ENCODE measurements at places on chromosomes 2 and 18.

DNA sequence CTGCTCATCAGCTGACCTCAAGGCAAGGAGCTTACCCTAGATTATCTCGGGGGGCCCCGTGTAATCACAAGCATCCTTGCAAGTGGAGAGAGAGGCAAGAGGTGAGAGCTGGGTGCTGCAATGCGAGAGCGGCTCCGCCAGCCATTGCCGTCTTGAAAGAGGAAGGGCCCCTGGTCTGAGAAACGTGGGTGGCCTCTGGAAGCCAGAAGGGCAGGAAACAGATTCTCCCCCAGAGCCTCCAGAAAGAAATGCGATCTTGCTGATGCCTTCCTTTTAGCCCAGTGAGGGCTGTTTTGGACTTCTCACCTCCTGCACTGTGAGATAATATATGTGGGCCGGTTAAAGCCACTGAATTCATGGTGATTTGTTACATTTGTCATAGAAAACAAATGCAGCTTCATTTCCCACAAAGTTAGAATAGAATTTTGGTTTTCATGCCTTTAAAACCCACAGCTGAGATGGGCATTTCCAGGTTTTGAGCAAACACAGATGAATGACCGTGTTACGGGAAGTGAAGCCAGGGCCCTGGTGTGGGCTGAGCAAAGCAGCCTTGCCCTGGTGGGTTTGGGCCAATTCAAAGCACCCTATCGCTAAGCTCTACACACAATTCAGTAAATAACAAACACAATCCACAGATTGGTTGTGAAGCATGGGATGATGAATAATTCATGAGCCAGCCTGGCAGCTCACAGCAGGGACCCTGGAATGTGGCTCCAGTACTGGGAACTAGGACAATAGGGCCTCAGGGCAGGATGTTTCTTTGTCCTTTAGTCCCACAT lies 319.9 kb upstream of the HS6ST1 start:
- no peak for DNase-seq

DNA sequence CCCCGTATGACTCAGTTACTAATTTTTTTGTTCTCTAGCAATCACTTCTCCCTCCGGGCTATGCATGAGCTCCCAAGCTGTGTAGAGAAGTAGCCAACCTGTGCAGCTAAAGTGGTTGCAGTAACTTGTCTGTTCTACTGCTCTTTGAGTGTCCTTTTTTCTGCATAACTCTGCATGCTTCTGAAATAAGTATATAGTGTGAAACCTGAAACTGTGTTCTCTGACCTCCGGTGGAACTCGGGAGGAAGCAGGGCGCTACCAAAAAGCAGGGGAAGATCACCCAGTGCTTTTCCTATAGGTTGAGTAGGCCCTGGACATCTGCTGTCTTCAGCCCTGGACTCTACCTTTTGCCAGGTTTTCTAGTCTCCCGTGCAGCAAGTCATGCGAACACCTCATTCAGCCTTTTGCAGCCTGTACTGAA lies 47.8 kb downstream of the PHLPP1 start:
- no peak for DNase-seq

DNA sequence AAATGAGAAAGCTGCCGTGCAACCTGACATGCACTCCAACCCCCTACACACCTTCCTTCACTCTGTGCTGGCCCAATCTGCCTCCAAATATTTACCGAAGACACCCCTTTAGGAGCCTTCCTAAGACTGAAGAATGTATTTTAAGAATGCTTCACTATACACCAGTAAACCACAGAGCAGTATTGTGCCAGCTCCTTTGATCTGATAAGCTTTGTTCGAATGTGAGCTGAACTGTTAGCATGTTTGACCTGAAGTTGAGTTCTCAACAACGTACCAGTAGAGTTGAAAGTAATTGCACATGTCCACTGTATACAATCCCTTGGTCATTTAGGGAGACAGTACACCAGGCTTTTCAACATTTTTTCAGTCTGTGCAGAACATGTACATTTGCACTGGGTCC lies 259.2 kb downstream of the TGIF1 start:
- no peak for DNase-seq

DNA sequence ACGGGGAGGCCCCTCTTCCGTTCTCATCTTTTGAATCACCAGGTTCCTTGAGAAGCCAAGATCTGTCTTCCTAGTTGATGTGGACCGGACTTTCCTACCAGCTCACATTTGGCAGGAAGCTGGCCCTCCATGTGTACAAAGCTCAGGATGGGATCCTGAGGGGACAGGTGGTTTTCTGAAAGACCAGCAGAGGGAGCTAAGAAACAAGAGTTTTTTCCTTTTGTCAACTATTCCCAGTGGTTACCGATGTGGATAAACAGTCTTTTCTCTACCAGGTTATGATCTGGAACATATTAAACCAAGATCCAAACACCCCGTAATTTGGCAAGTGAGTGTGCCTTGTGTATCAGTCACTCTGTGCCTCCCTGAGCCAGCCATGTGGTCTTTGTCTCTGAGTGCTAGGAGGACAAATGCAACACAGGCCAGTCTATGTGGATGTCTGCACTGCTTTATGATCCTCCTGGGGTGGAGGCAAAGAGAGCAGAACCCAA lies 25.1 kb upstream of the ARHGAP25 start:
- peak; percentile 53 for DNase-seq

- DNase-seq: no peak
Measured at GRCh38 chr18:45173799-45174519, 441.3 kb upstream of the SLC14A2 start.

DNA sequence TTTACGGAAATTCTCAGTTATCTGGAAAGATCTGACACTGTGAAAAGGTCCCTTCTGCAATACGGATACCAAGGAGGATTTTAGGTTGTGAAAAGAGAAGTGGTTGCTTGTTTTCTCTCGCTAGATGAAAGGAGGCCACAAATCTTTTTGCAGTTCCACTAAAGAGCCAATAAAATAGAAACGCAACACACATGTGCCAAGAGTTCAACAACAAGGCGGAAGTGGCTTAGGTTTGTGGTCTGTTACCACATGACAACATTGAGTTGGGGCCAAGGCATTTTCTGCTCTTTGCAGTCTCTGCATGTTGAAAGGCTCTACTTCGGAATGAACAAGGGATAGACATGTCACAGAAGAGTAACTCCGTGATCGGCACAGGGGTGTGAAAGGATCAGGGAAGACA lies 115.7 kb upstream of the OSR1 start:
- peak; percentile 80 for DNase-seq

DNA sequence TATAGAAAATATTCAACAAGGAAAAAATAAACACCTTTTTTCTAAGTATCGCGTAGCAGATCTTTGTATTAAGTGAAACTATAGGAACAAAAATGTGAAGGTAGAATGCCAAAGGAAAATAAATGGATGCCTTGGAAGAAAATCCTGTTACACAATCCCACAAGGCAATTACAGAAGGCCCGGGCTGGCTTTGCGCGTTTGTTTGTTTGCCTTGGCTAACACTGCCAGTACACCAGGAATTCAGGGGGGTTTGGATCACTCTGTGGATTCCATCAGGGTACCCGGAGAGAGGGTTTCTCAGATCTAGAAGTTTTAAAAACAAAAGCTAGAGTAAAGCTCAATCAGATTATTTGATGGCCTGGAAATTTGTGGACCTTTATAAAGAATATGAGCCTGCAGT lies 478.3 kb downstream of the FBXO15 start:
- DNase-seq: peak; percentile 61

DNA sequence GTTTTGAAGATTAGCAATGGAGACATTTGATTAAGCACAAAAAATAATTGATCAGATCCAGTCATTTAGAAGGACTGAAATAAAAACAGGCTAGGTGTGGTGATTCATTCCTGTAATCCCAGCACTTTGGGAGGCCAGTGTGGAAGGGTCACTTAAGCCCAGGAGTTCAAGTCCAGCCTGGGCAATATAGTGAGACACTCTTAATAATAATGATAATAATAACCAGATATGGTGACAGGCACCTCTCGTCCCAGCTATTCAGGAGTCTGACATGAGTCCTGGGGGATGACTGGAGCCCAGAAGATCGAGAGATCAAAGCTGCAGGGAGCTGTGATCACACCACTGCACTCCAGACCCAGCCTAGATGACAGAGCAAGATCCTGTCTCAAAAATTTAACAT lies 3.5 kb upstream of the FN1 start:
- DNase-seq: peak; percentile 34

- DNase-seq: no peak
Measured at GRCh38 chr2:113061241-113061640, 2.2 kb downstream of the IL36RN start.

GRCh38 chr2:156944871-156945270 lies 312.6 kb upstream of the GALNT5 start:
- DNase-seq: no peak

DNA sequence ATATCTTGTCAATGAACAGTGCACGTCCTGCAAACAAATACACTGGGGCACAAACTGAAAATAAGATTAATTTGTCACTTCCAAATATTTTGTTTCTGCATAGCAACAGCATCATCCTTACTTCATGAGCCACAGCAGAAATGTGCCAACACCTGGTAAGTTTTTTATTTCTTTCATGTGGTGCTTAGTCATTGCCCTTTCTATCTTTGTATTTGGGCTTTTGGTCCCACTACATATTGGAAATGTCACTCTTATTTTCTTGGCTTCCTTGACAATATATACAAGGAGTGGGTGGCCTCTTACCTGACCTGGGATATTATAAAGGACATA lies 208.0 kb downstream of the RBM43 start:
- DNase-seq: peak; percentile 58

DNA sequence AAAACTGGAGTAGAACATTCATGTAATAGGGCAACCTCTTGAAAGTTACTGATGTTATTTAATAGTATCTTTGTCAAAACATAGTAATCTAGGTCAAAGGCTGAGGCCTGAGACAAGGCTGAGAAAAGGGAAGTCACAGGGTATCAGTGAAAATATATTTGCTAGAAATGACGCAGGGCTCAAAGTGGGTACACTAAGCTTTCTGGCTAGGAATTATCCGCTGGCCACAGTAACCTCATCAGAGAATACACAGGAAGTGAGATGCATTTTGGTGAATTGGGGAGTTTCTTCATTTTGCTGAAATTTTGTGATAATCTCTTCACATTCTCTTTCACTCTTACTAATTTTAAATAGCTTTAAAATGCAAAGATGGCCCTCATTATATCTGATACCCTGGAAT lies 206.8 kb downstream of the OTX1 start:
- peak; percentile 1 for DNase-seq

- DNase-seq: no peak
Measured at GRCh38 chr18:61545281-61546245, 212.3 kb downstream of the CDH20 start.

DNA sequence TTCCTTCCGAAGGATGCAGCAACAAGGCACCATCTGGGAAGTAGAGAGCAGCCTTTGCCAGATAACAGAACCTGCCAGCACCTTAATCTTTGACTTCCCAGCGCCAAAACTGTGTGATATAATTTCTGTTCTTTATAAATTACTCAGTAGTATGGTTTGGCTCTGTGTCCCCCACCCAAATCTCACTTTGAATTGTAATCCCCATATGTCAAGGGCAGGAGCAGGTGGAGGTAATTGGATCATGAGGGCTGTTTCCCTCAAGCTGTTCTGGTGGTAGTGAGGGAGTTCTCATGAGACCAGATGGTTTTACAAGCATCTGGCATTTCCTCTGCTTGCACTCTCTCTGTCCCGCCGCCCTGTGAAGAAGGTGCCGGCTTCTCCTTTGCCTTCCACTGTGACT lies 899.9 kb downstream of the TRIB2 start:
- no peak for DNase-seq

DNA sequence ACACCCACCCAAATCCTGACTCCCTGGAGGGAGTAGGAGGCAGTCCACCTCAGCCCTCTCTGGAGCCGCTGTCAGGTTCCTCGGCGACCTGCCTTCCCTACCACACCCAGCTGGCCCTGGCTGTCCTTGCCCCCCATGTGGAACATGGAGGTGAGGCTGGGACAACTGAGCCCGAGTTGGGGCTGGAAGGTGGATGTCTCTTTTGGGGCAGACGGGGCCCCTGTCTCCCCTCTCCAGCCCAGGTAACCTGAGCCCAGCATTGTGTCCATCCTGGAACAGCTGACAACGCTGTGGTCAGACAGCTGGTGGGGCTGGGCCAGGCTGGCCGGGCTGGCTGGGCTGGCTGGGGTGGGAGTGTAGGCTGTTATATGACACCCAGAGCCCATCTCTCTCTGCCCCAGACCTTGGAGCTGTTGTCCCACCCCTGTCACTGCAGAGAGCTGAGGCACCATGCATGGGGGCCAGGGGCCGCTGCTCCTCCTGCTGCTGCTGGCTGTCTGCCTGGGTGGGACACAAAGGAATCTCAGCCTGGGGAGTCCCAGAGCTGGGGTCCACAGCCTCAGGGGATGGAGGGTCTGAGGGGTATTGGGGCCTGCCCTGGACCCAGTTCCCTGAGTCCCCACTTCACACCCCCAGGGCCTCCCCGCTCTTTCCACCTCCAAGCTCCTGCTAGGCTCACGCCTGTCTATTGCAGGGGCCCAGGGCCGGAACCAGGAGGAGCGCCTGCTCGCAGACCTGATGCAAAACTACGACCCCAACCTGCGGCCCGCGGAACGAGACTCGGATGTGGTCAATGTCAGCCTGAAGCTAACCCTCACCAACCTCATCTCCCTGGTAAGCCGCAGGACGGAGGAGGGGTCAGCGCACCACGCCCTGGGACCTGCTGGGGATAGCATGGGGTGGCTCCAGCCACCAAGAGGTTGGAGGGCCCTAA lies at the start of gene CHRNG:
TSS of gene CHRNG (plus strand) at position 395 of the 934 bp plus-strand sequence. CDS start at position 451, 56 bp downstream.
- DNase-seq: no peak

DNA sequence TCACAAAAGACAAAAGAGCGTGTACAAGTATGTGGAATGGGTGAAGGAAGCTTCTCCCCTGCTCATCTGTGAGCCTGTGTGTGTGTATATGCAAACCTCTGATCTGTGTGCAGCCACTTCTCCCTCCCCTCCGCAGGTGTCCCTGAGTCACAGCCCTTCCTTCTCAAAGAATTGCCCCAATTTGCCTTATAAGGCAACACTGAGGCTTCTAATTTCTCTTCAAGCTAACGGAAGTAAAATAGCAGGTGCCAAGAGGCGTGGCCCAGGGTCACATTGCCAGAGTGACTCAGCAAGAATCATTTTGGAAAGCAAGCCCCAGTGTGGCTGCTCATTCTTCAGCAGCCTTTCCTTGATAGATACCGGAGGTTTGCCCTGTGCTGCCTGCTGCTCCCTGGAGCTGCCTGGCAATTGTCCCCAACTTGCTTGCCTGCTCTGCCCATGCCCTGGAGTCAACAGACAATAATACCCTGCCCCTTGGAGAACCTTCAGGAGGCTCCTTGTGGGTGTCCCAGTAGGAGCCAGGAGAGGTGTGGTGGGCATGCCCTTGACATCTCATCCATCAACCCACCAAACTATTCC lies 37.3 kb upstream of the BMP10 start:
- peak; percentile 61 for DNase-seq

DNA sequence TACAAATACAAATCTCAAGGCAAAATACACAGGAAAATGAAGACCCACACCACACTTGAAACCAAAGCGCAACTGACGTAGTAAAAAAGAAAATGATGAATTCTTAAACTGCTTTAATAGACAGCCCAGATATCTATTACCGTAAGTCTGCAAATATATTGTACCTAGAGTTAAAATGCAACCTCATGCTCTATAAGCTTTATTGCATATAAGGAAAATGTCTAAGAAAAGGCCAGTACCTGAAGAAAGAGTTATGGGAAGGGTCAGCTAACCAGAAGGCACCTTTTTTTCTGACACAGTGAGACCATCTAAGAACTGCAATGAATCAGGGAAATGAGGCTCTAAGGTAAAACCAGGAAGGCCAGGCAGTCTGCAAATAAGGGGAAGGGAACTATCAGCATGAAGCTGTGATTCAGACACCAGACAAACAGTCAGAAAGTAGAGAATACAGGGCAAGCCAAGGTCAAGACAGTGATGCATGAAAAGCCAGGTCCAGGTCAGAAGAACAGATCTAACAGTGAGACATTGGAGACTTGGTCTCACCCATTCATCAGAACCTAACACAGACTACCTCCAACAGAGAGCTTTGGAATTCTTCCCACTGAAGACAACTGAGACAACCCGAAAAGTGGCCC lies 46.9 kb downstream of the PDE11A start:
- no peak for DNase-seq

Measured in fibroblast of mammary gland (primary cell).